ENCODE measurements at places on chromosomes 1 and 21.

- DNase-seq: no peak
These were observed 927.2 kb downstream of the BRINP3 start for GRCh38 chr1:189550498-189550897.

DNA sequence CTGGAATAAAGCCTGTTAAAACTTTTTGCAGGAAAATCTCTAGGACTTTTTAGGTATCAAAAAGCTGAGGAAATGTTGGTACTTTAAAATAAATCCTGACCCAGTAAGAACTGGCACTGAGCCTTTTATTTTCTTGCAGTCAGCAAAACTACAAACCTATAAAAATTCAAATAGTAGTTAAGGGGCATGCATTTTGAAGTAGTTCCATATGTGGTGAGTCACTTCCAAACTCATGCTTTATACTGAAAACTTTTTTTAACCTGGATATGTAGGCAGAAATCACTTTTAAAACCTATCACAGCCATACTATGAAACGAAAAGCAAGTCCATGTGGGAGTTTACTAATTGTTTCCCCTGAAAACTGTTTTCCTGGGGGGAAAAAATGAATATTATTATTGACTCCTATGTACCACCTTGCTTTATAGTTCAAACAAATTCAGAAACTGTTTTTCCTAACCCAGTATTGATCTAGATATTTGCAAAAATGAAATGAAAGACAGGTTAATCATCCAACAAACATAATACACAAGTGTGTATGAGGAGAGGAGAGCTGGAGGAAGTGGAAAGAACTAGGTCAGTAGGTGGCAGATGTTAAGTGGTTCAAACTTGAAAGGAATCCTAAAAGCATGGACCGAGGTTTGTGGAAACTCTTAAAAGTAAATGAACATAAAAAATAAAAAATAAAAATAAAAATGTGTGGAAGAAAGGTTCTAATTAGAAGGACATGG is 30.5 kb downstream of the NRIP1 start:
- no peak for DNase-seq

- no peak for DNase-seq
These were observed 324.7 kb upstream of the USP24 start for GRCh38 chr1:55539652-55540512.

GRCh38 chr1:109894823-109895719 is 15.6 kb upstream of the CSF1 start:
- no peak for DNase-seq
